ENCODE measurements at places on chromosomes 5 and 9. TPM values are rescaled to one million over a fixed set of nuclear protein-coding genes. Genes with fewer than 3 reads are reported as not detected.

FOXI1 gene
- total RNA-seq: not detected

CTNNA1 gene
- total RNA-seq: 282 TPM

CTNND2 gene
- not detected for total RNA-seq

OCLN gene
- total RNA-seq: 0.88 TPM

RETREG1 gene
- 0.16 TPM for total RNA-seq

PCDHB1 gene
- total RNA-seq: not detected

ALDOB gene
- not detected for total RNA-seq

RNF183 gene
- total RNA-seq: not detected

BARHL1 gene
- not detected for total RNA-seq

JAKMIP2 gene
- total RNA-seq: 3.0 TPM

UBAP1 gene
- total RNA-seq: 37.8 TPM

FOXD1 gene
- 18.0 TPM for total RNA-seq

ERGIC1 gene
- total RNA-seq: 118 TPM

MYMK gene
- total RNA-seq: 1.0 TPM

SH3GL2 gene
- total RNA-seq: not detected

LRRC14B gene
- not detected for total RNA-seq

TLX3 gene
- total RNA-seq: not detected

SMC5 gene
- total RNA-seq: 16.8 TPM

MARVELD2 gene
- 0.88 TPM for total RNA-seq

SWI5 gene
- total RNA-seq: 45.1 TPM

GPR150 gene
- total RNA-seq: 1.0 TPM

BTNL3 gene
- not detected for total RNA-seq

SPATA31E1 gene
- not detected for total RNA-seq

PKD2L2 gene
- not detected for total RNA-seq

ENHO gene
- total RNA-seq: not detected

RUSC2 gene
- total RNA-seq: 27.8 TPM

CATSPER3 gene
- total RNA-seq: not detected

EPB41L4B gene
- 1.7 TPM for total RNA-seq

RNF38 gene
- total RNA-seq: 14.9 TPM

TMOD1 gene
- 1.5 TPM for total RNA-seq

PLPPR1 gene
- not detected for total RNA-seq

PRRC1 gene
- 72.3 TPM for total RNA-seq

LCN1 gene
- not detected for total RNA-seq

SLC36A3 gene
- not detected for total RNA-seq

RNF130 gene
- total RNA-seq: 56.7 TPM

PPIC gene
- total RNA-seq: 36.8 TPM

RASGRF2 gene
- 7.5 TPM for total RNA-seq

CCDC152 gene
- total RNA-seq: 2.1 TPM

NR4A3 gene
- 1.3 TPM for total RNA-seq

SLC34A1 gene
- not detected for total RNA-seq

GAS1 gene
- 8.5 TPM for total RNA-seq

IL12B gene
- total RNA-seq: not detected

CCNJL gene
- total RNA-seq: 4.4 TPM

SPATA31A3 gene
- total RNA-seq: not detected

All from epithelial cell of alveolus of lung (primary cell).